ENCODE measurements at places on chromosomes 2 and 18.

DNA sequence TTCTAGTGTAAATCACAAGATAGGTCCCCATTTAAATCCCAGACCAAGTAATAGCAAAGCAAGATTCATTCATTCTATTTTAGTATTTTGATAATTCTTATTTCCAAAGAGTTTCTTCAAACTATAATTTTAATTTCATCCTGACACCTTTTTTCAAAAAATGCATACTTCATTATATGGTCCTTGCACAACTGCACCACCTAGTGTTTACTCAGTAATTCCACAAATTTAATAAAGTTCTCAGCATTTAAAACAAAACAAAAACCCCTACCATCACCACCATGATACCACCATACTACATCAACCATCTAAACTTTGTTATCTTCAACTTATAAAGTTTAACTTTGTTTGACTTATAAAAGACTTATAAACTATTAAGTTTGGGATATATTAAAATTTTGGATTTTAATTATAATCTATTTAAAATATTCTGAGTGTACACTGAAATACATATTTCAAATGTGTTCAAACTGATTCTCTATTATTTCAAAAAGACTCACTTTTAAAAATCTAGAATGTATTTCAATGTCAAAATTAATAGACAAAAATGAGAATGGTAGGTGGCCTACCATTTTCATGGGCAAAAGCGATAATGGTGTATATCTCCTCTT, 44.2 kb downstream of the WDPCP start:
- DNase-seq, result no peak

DNA sequence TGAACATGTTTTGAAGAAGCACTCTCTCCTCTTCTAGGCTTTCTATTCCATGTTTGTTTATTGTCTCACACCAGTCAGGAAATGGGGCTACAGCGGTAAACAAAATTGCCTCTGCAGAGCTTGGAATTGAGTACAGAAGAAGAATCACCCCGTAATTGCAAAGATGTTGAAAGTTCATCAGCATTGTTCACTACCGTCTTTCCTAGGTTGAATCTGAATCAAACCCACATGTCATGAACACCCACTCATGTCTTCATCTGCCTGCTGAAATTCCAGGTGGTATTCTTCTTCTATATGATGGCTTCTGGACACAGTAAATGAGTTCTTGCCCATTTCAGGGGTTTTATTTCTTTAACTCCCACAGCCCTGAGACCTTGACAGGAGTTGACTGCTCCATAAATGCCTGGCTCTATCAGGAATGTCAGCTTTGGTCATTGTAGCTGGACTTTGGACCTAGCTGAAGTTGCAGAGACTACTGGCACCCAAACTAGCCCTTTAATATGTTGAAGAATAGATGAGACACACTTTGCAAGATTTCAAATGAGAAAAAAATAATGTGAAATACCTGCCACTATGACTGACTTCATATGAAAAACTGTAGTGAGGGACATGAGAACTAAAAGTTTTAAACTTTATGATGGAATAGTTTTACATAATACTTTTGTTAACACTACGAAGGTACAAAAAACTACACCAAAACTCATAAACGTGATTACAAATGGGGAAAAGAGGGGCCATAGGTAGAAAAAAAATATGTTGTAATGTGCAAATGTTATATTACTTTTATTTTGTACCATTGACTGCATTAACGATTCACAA, 1235.3 kb upstream of the ZEB2 start:
- no peak for DNase-seq

DNA sequence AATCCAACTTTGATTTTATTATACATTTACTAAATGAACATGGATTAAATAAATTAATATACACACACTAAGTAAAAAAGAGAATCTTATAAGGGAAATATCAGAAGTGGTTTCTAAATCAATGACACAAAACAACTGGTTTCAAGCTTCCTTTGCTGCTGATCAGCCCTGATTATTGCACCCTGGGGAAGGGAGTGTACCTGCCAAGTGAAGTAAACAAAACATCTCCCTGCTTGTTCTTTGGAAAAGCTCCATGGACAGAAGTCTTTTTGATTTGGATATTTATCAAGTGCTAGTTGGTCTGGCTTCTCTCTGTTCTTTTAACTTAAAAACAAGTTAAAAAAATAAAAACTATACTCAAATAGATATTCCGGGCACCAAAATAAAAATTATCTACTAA, 190.1 kb downstream of the PDE11A start:
- DNase-seq, result no peak

- DNase-seq, result peak; percentile 69
These were observed 17.2 kb downstream of the GPC1 start for GRCh38 chr2:240452462-240453256.

- no peak for DNase-seq
These were observed 317.3 kb upstream of the THUMPD2 start for GRCh38 chr2:40096360-40096759.

DNA sequence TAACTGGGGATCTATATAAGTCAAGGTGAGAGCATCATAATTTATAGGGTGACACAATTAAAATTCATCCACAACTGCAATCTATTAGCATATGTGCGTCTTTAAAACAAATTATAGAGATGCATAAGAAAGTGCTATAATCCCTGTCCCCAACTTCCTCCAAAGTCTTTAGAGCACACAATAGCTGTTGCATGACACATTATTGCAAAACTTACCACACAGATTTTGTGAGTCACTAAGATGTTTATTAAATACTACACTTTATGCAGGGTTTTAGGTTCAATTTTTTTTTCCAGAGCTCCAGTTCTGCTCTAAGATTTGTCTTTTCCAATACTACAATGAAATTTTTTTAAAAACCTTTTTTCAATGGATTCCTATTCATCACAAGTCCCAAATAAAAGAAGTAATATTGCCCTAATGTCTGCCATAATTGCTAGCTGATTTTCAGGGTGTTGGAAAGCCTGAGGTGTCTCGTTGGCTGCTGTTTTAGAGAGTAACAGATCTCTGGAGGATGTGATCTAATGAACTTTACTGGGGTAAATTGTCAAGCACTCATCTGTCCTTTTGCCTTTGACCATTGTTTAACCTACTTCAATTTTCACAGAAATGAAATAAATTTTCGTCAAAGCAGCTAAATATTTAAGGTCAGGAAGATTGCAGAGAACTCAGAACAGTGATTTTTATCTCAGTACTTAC, 250.5 kb upstream of the NETO1 start:
- no peak for DNase-seq

All from progenitor cell of endocrine pancreas (in vitro differentiated cells).